ENCODE measurements at places on chromosomes 2 and 18.

DNA sequence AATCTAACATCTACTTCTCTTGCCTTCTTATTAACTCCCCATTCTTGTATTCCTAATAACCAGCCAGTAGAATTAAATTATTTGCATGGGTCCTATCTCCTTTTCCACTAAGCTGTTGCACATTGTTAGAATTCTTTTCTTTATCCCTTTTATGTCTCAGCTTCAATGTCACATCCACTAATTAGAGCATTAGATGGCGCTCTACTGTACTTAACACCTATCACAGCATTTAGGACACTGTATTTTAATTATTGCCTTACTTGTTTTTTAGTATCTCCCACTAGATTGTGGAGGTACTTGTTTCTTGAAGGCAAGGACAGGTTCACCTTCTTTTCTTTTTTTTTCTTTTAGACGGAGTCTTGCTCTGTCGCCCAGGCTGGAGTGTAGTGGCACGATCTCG, 3.8 kb downstream of the LIPT1 start:
- no peak for DNase-seq

DNA sequence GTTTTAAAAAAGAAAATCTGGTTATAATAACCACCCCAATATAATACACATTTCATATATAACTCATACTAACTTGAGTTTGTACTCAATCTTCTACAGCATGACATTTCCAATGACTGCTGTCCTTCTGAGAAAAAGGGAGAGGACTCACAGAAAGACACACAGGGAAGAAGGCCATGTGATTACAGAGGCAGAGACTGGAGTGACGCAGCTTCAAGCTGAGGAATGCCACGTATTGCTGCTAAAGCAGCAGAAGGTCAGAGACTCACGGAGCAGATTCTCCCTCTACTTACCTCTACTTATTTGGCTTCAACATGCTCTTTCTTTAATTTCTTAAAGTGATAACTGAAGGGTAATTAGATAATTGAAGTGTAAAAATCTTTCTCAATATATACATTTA, 753.5 kb upstream of the PKDCC start:
- DNase-seq = no peak

DNA sequence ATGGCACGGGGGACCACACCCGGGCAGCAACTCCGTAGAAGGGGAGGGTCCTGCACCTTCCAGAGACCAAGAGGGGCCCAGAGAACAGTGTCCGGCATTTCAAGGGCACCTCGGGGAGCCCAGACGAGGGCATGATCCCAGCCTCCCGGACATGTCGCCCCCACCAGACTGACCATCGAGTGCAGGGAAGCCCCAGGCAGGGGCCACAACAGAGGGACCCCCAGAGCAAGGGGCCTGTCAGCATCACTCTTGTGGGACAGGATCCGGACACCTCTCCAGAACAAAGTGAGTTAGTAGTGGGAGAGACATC, 50.4 kb upstream of the CTDP1 start:
- DNase-seq = no peak

DNA sequence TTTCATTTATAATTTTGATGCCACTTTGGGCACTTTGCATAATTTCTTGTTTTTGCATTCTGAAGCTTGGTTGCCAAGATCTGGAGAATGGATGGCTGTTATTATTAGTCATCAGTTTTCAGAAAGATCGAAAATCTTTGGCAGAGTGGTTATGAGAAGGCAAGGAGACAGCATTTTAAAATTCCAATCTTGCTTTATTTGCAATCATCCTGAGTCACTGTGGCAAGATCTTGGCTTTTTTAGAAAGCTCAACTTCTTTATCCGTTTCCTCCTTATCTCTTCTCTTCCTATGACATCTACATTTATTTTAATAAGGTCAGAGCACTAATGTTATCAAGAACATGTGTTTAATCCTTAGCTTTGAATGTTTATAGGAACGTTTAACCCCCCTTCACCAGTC, 31.1 kb upstream of the EIF2AK3 start:
- no peak for DNase-seq

- DNase-seq = no peak
Observed at GRCh38 chr2:212979046-212979612, 172.3 kb downstream of the IKZF2 start.

DNA sequence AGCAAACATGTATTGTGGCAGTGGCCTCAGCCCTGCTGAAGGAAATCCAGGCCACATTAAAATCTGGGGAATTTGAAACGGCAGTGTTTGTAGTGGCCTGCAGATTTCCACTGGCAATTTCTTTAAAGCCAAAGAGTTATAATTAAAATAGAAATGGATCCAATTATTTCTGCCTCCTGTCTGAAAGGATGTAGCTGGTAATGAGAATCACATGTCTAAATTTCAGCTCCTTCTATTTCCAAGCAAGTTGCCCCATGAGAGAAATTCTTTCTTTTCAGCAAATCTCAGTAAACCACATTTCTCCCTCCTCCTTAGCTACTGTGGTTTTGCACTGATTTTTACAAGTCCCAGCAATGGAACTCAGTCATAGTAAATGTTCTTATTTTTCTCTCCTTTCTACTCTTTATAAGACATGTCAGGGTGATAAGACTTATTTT, 55.4 kb upstream of the ZNF396 start:
- no peak for DNase-seq

GRCh38 chr2:225428360-225428759, 28.9 kb downstream of the NYAP2 start:
- no peak for DNase-seq

DNA sequence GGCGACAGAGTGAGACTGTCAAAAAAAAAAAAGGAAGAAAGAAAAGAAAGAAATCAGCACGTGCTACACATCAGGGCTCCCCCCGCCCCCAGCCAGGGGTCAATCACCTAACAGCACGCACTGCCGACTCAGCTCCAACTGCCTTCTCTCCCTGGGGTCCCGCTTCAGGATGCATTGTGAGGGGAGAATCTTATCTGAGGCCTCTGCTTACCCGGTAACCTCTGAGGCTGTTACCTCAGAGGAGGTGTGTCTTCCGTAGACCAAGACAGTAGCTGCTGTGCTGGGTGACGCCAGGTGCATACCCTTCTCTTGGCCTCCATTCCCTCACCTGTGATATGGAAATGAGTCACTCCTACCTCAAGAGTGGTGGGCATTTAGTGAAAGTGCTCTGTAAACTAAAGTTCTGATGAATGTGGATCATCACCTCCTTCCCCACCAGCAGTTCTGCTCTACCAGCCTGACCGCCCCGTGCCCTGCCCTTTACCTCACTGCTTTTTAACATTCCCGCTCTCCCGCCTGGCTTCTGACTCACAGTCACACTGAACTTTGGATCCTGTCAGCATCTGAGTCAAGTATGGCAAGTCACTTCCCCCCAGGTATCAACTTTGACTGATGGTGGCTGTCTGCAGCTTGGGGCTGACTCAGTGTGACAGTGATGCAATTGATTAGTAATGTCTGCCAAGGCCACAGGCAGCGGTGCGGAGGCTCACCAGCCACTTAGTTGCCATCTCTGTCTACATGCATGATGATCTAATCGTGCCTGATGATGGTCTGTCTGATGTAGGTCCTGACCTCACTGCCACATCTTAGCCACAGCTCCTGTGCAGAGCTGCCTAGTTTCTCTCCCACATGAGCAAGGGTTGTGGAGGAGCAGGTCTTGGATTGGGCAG, 20.1 kb downstream of the ARID5A start:
- no peak for DNase-seq

All from stimulated activated CD8-positive, alpha-beta memory T cell treated with anti-CD3 and anti-CD28 coated beads, Interleukin-15, amount 100 ng/mL, for 24 hours (primary cell).